ENCODE measurements at places on chromosomes 3 and 15. TPM values are rescaled to one million over a fixed set of nuclear protein-coding genes. Genes with fewer than 3 reads are reported as not detected.

Gene DNASE1L3
- total RNA-seq = 0.48 TPM

Gene ST3GAL6
- 5.8 TPM for total RNA-seq

Gene CCR5
- total RNA-seq = not detected

Gene ASB7
- 12.6 TPM for total RNA-seq

Gene TRIM42
- not detected for total RNA-seq

Gene TEX55
- total RNA-seq = not detected

Gene GOLGA8Q
- total RNA-seq = 0.64 TPM

Gene CCDC12
- 24.1 TPM for total RNA-seq

Gene ZIC1
- not detected for total RNA-seq

Gene B3GNT5
- 22.9 TPM for total RNA-seq

Gene GHSR
- not detected for total RNA-seq

Gene CACNA1D
- total RNA-seq = under 0.01 TPM

Gene ROPN1B
- total RNA-seq = not detected

Gene CHRNB4
- not detected for total RNA-seq

Gene LRTM1
- total RNA-seq = not detected

Gene CAMP
- 27.3 TPM for total RNA-seq

Gene SPSB4
- total RNA-seq = under 0.01 TPM

Gene TM6SF1
- total RNA-seq = 2.8 TPM

Gene SLC41A3
- 56.9 TPM for total RNA-seq

Gene SLCO2A1
- total RNA-seq = not detected

Gene STRIT1
- total RNA-seq = not detected

Gene CERS3
- total RNA-seq = 12.8 TPM

Gene PLSCR5
- total RNA-seq = not detected

Gene GP9
- total RNA-seq = not detected

Gene TMCO5A
- total RNA-seq = not detected

Gene KCNMB2
- not detected for total RNA-seq

Gene ASB14
- total RNA-seq = not detected

Gene GPR87
- 83.1 TPM for total RNA-seq

Gene PSTPIP1
- 0.72 TPM for total RNA-seq

Gene ZDHHC23
- total RNA-seq = 0.85 TPM

Gene AMIGO3
- total RNA-seq = not detected

Gene AAGAB
- total RNA-seq = 64.6 TPM

Measured in tracheal epithelial cell (primary cell).